ENCODE measurements at places on chromosomes 3 and 15.
A peak's percentile ranks its signal among the peaks of the same experiment; 100 is the strongest.

DNA sequence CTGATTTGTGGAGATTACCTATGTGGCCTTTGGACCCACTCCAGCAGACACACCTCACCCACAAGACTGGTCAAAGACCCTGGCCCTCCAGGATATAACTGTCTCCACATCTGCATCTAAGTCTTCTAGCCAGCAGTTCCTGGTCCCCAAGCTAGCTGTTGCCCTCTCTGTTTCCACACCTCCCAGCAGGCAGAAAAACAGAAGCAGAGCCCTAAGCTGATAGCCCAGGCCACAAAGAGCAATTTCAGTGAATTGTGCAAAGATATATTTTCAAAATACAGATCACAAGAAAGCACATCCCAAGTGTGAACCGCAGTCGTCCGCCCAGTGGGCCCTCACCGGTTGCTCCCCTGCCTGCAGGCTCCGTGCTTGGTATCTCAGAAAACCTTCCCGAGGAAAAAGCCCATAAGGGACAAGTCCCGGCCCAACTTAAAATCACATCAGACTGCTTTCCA lies 2.6 kb downstream of the TNIK start:
- DNase-seq, result no peak

DNA sequence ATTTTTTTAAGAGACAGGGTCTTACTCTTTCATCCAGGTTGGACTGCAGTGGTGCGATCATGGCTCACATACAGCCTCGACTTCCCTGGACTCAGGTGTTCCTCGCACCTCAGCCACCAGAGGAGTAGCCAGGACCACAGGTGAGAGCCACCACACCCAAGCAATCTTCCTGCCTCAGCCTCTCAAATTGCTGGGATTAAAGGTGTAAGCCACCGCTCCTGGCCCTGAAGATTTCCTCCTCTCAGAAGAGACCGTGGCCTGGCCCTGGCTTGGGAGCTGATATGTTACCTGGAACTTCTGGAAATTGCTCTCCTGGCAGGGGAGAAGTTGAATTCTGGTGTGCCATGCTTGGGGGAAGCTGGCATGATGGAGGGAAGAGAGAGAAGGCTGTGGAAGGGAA lies 36.2 kb downstream of the PPCDC start:
- no peak for DNase-seq

DNA sequence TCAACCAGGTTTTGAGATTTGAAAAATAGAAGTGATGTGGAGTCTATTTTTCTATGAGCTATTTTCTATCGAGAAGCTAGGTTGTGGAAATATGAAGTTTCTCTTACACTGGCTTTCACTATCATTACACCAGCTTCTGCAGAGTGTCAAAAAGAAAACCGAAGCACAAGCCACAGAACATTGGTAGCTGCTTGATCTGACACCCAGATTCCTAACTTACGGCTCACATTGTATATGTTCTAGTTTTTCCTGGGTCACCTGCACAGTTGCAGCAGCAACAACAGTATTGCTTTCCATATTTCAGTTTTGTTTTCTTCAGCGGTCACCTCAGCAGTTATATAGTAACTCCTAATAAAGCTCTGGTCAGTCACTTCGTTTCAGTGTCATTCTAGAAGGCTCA lies 790.1 kb downstream of the PLOD2 start:
- no peak for DNase-seq

DNA sequence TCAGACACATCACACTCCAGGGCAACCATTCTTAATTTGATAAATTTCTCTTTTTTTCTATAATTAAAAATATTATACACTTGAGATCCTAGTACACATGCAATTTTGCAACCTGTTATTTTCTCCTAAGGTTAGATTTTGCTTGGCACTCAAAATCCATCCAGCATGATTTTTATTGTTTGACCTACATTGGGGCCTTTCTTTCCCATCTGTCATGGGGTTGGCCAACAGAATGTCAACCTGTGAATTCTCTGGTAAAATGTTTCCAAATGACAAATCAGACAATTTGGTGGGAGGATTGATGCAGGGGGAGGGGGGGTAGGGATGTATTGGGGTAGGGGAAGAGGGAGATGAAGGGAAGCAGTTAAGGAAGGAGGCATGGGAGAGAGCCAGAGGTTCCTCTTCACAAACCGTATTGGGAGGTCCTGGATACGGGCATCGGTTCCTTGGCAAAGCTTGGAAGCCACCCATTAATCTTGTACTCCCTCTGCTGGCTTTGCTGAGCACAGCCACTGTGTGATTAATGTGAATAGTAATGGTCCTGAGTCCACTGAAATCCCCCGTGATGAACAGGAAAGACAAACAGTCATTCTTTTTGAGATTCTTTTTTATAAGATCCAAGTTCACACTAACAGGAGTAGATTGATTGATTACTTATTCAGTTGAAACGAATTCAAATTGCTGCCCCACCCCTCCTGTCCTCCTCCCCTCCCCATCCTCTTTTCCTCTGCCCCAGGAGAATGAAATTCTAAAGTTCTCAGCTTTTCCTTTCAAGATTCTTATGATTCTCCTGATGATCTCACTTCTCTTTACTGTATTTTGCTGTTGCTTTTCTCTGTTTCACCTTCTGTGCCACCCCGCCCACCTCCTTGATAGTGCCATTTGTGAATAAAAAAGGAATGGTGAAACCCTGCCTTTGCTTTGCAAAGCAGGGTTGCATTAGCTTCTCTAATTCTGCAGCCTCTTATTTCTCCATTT lies 82.2 kb upstream of the SLC25A26 start:
- DNase-seq, result no peak

DNA sequence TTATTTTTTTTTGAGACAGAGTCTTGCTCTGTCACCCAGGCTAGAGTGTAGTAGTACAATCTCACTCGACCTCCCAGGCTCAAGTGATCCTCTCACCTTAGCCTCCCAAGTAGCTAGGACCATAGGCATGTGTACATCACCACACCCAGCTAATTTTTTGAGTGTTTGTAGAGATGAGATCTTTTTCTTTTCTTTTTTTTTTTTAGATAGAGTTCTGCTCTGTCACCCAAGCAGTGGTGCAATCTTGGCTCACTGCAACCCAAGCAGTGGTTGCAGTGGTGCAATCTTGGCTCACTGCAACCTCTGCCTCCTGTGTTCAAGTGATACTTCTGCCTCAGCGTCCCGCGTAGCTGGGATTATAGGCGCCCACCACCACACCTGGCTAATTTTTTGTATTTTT lies 5.2 kb downstream of the CEP97 start:
- DNase-seq, result no peak

- no peak for DNase-seq
Observed at GRCh38 chr3:69462022-69462825, 76.3 kb upstream of the FRMD4B start.

GRCh38 chr15:56871185-56871584 lies 47.3 kb upstream of the TCF12 start:
- DNase-seq, result no peak

GRCh38 chr3:56683122-56683817 lies at the start of gene TASOR:
Gene TASOR (minus strand): TSS chr3:56683265. CDS start chr3:56683006, 259 bp downstream.
- peak; percentile 87 for DNase-seq

DNA sequence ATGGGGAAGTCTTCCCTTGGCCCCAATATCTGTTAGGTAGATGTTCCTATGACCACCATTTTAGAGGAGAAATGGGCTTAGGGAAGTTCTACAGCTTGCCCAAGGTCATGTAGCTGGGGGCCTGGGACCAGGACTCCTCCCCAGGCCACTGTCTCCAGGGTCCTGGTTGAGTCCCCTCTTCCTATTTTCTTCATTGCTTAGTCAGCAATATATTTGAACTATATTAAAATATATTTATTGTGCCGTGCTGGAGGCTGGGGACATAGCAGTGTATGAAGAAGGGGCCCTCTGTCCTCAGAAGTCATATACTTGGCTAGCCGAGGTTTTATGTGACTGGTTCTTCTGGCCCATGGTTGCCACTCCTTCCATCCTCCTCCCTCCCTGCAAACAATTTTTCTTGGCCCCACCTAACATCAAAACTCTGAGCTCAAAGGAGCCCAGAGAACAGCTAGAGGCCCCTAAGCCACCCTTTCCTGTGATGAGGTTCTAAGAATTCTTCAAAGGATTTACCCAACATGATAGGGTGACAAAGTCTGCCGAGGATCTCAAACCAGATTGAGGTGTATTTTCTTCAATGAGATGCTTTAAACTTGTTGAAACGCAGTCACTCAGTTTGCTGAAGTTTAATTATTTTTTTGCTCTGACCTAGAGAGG lies 121.2 kb upstream of the RASGRP1 start:
- no peak for DNase-seq

DNA sequence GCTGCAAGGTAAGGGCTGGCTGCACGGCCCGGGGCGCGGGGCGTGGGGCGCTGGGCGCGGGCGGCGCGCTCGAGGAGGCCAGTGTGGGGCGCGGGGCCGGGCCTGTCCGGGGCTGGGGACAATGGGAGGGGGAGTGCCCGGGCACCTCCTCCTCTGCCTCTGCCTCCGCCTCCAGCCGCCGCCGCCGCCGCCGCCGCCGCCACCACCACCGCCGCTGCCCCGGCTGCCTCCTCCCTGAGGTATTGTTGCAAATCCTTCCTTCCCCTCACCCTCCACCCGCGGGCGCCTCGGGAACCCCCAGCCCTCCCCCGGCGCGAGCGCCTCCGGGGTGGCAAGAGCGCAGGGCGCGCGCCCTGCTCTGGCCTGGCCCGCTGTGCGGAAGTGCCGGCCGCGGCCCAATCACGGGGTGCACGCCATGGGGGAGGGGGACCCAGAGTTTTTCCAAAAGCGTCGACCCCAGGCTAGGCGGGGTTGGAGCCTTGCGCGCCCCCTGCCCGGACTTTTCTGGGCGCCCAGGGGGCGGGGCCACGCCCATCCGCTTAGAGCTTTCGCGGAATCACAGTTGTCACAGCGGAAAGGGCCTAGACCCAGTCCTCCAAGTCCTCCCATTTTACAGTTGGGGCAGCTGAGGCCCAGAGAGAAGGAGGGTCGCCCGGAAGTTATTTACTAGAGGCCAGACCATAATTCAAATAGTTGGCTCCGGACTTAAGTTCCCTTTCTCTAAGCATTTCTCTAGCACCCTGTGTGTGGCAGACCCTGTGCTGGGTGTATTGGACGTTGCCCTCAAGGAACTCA lies at the start of gene LPP:
TSS of gene LPP (plus strand) at position 144 of the 795 bp plus-strand sequence. CDS start 251,964 bp downstream, outside the sequence.
- DNase-seq, result peak; percentile 75

- DNase-seq, result no peak
Observed at GRCh38 chr3:13215940-13216546, 142.8 kb upstream of the IQSEC1 start.

DNA sequence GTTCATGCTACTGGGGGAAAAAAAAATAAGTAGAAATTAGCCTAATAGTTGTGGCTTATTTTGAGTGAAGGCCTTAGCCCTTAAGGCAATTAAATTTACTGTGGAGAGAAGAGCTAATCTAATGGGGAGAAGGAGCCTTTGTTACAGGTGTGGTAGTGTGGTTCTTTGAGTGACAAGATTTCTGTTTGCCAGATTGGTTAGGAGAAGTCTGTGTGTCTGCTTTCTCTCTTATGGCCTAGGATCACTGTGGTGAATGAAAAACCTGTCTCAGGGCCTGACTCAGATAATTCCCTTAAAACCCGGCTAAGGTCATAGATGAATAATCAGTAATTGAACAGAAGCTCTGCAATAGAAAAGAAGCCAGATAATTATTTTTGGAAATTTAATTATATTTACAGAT lies 27.0 kb downstream of the OPA1 start:
- DNase-seq, result no peak

- no peak for DNase-seq
Observed at GRCh38 chr15:66287461-66288057, 5.8 kb upstream of the DIS3L start.

DNA sequence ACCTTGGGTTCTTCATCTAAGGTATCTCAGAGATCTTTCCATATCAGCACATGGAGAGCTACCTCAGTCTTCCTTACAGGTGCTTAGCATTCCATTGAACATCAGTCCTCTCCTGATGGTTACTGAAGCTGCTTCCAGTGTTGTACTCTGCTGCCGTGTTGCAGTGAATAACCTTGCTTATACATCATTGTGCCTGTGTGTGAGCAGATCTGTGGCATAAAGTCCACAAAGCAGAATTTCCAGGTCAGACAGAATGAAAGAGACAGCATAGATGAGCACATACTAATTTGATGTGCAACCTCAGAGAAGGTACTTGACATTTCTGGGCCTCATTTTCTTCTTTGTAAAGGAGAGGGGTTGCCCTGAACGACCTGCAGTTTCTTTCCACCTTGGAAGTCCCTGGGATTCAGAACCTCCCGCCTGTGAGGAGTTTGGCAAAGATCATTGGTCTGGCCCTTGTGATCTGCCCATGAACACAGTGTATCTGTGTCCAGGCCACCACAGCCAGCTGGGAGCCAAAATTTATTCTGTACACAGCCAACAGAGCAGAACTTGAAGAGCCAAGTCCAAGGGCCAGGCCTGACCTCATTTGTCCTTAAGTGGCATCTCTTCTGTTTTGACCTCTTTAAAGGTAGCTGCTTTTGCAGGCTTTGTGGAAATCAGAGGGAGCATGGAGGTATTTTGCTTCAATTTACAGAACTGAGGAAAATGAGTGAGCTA lies 57.2 kb upstream of the SLC7A14 start:
- no peak for DNase-seq

- DNase-seq, result no peak
Observed at GRCh38 chr15:68449389-68449788, 17.4 kb upstream of the ITGA11 start.

DNA sequence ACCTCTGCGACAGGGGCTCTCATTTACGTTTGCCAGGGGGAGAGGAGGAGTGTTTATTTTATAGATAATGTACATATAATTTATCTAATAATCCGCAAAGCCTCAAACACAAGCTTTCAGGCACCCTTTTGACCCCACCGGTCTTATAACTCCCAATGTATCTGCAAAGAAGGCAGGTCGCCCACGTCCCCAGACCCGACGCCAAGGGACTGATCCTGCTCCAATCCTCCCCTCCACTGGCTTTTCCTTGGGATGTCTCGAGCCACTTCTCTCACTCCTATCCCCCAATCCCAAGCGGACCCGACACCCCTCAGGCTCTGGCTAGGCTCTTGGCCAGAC lies 452 bp downstream of the DCP1A start:
- no peak for DNase-seq

- no peak for DNase-seq
Observed at GRCh38 chr3:194998948-194999347, 272.0 kb downstream of the XXYLT1 start.

GRCh38 chr3:35946121-35946853 lies 307.0 kb downstream of the ARPP21 start:
- DNase-seq, result no peak

- no peak for DNase-seq
Observed at GRCh38 chr15:45185903-45186770, 1.6 kb downstream of the SHF start.

- no peak for DNase-seq
Observed at GRCh38 chr3:146187334-146187950, 26.5 kb upstream of the PLOD2 start.

GRCh38 chr3:50674349-50675178 lies at the start of gene DOCK3:
Gene DOCK3 (plus strand): TSS chr3:50674927. CDS start chr3:50675264, 337 bp downstream.
- peak; percentile 49 for DNase-seq

- no peak for DNase-seq
Observed at GRCh38 chr3:139230391-139230790, 113.4 kb upstream of the MRPS22 start.

All from stimulated activated CD4-positive, alpha-beta T cell treated with anti-CD3 and anti-CD28 coated beads, Interleukin-4, amount 100 ng/mL, for 24 hours (primary cell).